Stimulated activated CD8-positive, alpha-beta memory T cell treated with anti-CD3 and anti-CD28 coated beads, Interleukin-7, amount 100 ng/mL, for 4 hours (primary cell): ENCODE measurements at places on chromosomes 7 and 10.
A peak's percentile ranks its signal among the peaks of the same experiment; 100 is the strongest.

DNA sequence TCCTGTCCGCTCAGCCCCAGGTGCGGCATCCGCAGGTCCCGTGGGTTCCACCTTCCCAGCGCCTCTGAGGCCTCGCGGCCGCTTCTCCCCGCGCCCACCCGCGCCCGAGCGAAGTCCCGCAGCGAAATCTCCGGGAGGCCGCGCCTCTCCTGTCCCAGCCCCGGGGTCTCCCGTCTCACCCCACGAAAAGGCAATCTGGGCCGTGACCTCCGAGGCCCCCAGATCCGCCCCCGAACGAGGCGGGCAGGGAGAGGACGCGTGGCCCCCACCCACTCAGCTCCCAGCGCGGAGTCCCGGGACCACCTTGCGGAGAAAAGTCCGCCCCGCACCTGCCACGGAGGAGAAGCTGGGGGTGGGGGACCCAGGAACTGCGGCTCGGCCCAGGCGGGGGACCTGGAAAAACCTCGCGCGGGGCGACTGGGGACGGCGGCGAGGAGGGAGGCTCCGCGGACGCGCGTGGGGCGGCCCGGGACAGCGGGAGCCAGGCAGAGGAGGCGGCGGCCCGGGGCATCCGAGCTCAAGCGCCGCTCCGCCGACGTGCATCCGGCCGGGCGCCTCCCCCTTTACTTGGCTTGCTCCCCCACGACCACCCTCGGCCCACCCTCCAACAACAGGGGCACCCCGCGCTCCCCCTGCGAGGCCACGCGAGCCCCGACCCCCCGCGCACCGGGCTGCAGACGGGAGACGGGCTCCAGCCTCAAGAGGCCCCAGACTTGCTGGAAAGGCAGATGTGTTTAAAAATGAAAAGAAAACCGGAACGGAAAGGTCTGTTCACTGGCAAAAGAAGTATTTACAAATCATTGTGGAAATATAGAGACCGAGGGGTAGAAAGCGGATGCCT, 33.0 kb upstream of the RNF32 start:
- no peak for DNase-seq

DNA sequence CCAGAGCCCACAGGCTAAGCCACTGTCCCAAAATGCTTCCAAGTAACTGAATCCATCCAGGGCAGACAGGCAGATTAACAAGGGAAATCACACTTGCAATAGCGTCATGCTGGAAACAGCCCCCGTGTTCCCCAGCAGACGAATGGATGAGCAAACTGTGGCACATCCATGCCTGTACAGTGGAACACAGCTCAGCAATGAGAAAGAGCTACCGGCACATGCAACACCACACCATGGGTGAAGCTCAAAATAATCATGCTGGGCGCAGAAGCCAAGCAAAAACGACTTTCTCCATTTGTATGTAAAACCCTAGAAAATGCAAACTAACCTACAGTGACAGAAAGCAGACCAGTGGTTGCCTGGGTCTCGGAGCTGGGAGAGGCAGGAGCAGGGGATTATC, 153.1 kb downstream of the SLIT1 start:
- DNase-seq, result no peak

DNA sequence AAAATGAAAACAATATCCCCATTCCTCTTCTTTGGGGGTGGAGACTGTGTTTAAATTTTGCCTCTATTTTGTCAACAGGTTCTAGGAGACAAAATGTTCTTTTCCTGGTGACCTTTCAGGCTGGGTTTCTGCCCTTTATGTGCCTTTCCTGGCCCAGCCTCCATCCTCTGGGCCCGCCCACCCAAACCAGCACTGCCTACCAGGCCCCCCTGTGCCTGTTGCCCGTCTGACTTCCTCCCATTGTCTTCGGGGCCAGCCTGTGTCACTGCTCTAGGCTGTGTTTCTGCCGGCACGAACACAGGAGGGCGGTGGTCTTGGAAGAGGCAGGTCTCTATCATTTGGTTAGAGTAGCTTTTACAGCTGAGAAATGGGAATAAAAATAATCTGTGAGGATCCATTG, 13.9 kb downstream of the TSPAN14 start:
- no peak for DNase-seq

GRCh38 chr7:43385856-43386255, 197.1 kb upstream of the STK17A start:
- no peak for DNase-seq

DNA sequence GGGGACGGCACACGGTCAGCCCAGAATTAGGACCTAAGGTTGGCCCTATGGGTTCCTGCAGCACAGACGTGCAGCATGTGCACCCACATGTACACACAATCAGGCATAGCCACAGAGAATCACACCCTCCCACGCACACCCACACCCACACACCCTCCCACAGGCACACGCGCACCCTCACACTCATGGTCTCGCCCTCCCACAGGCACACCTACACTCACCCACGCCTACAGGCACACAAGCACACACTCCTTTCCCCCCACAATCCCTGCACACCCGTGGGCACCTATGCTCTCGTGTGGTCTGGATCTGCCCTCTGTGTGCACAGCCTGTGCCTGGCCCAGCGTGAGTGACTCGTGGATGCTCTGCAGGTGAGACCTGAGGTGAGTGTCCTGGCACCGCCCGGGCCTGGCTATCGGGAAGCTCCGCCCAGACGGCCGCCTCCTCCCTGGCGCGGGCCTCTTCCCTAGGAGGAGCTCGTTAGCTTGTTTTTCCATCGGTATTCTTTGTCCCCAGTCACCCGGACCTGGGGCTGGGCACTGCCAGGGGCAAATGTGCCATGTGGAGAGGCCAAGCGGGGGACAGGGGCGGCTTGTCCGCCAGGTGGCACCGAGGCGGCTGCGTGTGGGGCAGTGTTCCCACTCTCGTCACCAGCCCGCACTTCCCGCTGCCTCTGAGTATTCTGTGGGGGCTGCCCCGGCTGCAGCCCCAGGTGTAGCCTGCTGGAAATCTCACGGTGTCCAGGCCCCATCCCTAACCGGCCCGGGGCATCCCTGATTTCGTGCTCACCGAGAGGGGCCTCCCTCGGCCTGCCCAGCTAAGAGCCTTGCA, 110.2 kb upstream of the FAM20C start:
- no peak for DNase-seq

GRCh38 chr10:8129438-8129837, 75.0 kb downstream of the GATA3 start:
- DNase-seq, result no peak

DNA sequence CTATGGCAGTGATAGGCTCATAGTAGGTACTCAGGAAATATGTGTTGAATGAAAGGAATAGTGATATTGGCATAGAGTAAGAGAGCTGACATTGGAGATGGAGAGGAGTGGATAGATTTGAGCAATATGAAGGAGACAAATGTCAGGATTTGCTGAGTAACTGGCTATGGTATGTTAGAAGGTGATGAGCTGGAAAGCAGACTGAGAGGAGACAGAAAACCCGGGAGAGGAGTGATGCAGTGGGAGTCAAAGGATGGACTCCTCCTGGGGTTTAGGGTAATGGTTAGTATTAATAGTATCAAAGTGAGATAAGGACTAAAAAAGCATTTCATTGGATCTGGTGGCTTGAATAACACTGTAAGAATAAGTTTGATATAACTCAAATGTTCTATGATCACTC, 64.8 kb downstream of the CD36 start:
- DNase-seq, result no peak

DNA sequence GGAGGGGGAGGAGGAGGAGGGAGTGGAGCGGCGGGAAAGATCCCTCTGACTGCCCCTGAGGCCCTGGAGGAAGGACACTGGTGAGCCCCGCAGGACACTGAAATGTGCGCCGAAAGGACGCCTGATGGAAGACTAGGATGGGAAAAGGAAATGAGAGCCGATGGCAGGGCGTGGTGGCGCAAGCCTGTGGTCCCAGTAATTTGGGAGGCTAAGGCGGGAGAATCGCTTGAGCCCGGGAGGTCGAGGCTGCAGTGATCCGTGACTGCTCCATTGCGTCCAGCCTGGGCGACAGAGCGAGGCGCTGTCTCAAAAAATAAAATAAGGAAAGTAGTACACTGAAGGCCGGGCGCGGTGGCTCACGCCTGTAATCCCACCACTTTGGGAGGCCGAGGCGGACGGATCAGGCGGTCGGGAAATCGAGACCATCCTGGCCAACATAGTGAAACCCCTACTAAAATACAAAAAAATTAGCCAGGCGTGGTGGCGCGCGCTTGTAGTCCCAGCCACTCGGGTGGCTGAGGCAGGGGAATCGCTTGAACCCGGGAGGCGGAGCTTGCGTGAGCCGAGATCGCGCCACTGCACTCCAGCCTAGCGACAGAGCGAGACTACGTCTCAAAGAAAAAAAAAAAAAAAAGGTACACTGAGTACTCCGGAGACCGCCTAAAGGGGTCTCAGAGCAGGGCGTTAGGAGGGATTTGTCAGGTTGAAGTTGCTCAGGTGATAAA, 561 bp upstream of the HNRNPF start:
- DNase-seq, result peak; percentile 57

GRCh38 chr7:142196066-142196840, 61.6 kb downstream of the PRSS58 start:
- no peak for DNase-seq

DNA sequence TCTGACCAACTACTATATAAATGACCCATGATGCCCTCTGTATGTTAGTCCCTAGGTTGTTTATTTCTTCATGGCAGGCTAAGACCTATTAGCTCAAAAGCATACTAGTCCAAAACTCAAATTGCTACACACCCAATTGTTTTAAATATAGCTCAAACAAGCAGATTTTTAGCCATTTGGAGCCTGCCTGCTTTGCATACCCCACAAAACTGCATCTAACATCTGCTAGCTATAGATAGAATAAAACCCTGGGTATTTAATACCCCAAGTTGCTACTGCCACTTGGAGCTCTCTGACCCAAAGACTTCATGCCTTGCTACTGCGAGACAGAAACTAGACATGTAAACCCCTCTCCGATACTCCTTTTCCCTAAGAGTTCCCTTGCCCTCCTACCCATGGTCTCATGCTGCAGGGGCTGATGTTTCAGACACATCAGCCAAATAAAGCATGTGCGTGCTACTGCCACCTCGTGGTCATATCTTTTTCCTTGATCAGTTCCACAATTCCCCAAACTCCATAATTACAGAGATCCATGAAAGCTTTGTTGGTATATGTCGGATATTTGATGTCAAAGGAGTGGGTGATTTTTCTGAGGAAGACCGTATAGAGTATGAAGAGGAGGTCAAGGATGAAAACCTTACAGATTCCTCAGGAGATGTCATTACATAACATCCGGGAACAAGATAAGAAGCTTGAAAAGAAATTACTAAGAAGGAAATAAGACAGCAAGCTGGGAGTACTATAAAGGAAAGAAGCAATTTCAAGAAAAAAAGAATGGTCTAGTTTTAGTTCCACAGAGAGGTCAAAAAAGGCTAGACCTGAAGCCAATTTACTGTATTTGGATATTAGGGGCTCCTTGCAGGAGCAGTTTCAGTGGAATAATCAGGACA, 386.6 kb downstream of the SH2D4B start:
- DNase-seq, result no peak

- no peak for DNase-seq
Observed at GRCh38 chr10:111756217-111757061, 427.1 kb downstream of the GPAM start.

DNA sequence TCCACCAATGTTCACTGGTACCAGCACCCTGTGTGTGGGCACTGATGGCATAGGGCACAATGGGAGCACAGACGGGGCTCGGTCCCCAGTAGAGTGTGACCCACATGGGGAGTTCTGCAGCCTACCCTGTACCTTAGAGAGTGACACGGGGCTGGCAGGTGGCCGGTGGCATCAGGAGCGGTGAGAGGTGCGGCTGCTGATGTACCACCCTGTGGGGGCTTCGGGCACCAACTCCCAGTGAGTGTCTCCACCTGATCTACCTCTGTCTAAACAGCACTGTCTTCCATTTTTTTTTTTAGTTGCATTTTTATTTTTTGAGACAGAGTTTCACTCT, 4.1 kb downstream of the JAKMIP3 start:
- no peak for DNase-seq

GRCh38 chr10:43198682-43199005, 60.4 kb downstream of the CSGALNACT2 start:
- DNase-seq, result no peak

DNA sequence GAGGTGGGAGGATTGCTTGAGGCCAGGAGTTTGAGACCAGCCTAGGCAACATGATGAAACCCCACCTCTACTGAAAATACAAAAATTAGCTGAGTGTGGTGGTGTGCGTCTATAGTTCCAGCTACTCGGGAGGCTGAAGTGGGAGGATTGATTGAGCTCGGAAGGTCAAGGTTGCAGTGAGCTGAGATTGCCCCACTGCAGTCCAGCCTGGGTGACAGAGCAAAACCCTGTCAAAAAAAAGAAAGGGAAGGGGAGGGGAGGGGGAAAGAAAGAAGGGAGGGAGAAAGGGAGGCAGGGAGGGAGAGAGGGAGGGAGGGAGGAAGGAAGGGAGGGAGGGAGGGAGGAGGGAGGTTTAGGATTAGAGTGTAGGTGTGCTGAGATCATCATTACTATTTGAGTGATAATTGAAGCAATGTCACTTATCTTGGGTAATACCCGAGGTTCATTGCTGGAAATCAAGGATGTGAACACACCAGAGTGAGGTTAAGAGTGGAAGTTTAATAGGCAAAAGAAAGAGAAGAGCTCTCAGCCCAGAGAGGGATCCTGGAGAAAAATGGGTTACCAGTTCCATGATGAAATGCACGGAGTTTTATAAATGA, 27.6 kb downstream of the VCL start:
- no peak for DNase-seq

DNA sequence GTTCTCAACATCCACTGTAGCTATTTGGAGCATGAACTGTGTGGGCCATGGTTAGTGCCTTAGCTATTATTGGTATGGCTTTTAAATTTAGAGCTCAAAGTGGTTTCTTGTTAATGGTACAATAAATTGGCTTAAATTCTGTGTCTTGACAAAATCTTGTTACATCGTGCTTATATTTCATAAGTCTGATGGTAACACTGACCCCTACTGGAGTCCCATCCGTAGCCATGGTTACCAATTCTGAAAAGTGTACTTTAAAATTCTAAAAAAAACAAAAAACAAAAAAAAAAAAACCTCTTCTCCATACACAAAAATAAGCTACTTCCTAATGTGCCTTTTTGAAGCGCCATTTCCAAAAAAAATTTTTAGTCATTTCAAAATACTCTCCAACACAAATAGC, 6.4 kb upstream of the RPP30 start:
- no peak for DNase-seq

- no peak for DNase-seq
Observed at GRCh38 chr10:118504467-118505205, 90.8 kb downstream of the PRLHR start.

DNA sequence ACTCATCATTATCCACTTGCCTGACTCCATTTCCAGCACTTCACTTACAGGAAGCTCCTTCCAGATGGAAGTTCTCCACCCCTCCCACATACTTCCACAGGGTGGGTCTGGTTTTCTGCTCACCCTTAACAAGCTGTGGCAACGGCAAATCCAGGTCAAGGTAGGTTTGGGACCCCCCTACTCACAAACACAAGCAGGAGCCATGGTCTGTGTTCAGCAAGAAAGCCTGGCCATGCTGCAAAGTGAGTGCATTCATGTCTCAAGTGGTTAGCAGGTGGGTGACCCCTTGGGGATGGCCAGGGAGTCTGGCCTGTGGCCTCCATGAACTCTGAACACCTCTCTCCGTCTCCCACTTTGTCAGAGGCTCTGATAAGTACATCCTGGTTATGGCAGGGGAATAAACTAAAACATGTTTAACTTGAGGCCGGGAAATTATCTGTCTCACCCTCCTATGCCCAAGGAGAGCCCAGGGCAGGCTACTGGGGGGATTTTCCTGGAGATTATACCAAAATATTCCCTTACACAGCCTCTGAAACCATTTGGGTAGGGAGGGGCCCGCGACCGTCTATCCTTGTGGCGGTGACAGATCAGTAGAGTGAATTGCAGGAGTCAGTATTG, 844 bp downstream of the XPNPEP1 start:
- no peak for DNase-seq
